ENCODE measurements at places on chromosomes 7 and 10.

DNA sequence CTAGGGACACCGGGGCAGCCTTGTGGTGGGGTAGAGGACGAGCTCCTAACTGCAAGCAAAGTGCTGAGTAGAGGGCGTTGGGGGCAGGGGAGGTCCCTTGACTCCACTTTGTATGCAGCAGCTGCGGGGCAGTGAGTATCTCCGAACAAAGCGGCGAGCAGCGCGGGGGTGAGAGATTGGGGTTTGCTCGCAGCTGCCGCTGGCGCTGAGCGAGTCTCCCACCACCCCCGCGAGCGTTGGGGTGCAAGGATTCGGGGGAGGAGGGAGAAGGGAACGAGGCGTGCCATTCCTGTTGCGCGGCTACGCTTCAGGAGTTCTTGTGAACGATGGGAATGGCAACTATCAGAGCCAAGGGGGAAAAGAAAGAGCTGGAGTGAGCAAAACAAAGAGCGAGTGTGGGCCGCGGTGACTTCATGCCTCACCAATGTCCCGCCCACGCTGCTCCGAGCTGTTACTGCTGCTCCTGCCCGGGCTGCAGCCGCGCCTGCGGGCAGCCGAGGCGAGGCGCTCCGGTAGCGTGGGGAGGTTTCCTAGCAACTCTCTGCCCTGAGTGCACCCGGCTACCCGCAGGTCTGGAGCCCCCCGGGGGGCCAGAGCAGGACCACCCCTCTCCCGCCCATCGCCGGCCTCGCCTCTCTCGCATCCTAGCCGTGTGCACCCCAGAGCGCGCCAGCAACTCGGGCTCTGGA, at the start of gene ITGB8:
Gene ITGB8 (plus strand): TSS at position 662 of the 689 bp plus-strand sequence. CDS start 907 bp downstream, outside the sequence.
- DNase-seq = peak; percentile 69

DNA sequence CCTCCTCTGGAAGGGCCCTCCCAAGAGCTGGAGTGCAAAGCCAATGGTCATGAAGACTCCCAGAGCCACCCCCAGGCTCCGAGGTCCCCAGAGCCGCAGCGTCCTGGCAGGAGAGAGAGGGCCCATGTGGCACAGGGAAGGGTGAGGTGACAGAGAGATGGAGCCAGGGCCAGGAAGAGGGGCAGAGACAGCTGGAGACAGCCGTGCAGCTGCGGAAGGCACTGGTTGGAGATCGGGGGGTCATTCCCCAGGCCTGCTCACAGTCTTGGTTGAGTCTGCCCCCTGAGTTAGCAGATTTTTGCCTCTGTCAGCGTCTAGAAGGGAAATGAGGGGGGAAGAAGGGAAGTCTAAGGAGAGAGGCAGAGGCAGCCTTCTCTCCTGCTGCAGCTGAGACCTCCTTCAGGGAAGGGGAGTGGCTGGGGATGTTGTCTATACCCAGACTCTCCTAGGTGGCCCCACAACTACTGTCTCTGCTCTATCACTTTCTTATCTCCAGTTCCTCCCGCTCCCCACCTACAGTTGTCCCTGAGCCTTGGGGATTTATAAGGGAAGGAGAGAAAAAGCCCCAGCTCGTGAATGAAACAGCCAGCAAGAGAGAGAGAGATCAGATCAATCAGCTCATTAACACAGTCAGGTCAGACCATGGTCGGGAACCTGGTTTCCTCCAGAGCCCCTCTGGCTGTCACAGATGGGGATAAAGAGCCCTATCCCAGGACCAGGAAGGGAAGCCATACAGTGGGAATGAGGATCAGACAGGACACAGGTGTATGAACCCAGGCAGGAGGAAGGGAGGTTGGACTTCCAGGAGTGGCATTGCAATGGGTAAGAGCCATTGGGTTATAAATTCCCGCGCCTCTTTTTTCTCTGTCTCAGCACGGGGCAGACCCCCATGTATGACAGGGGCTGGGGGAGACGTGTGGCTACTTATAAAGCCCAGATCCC, 1.2 kb downstream of the GAL3ST4 start:
- no peak for DNase-seq

DNA sequence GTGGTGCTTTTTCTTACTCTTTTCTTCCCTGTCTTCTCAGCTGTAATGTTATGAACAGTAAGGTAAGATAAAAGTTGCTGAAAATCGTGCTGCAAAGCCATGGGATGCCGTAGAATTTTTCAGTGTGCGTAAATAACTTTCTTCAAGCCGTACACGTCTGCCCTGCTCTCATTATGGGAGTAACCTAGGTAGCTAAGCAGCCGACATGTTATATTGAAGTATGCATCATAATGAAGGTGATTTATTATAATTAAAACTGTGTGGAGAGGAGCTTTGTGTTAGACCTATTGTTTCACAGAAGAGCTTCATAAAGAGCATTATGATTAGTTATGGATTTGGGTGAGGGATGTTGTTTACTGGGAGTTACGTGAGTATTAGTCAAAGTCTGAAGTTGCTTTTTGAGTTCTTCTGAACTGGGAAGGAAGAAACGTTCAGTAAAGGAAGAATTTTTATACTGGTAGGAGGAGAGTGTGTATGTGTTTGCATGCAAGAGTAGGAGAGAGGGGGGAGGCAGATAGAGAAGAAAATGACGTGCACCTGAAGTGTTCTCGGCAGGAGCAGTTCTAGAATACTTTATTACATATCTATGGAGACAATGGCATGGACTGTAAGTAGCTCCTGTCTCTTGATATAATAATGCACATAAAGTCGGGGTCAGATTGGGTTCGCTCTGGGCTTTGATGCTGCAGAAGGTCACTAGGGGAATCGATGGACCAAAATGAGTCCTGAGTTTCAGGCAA, 56.3 kb downstream of the POU6F2 start:
- DNase-seq = no peak

- no peak for DNase-seq
Observed at GRCh38 chr10:50219200-50219599, 32.1 kb downstream of the ASAH2 start.

Measured in HAP-1 (cell line).